Caco-2 (cell line): ENCODE measurements at places on chromosomes 11 and 22. TPM values are rescaled to one million over a fixed set of nuclear protein-coding genes. Genes with fewer than 3 reads are reported as not detected.
A peak's percentile ranks its signal among the peaks of the same experiment; 100 is the strongest.

DNA sequence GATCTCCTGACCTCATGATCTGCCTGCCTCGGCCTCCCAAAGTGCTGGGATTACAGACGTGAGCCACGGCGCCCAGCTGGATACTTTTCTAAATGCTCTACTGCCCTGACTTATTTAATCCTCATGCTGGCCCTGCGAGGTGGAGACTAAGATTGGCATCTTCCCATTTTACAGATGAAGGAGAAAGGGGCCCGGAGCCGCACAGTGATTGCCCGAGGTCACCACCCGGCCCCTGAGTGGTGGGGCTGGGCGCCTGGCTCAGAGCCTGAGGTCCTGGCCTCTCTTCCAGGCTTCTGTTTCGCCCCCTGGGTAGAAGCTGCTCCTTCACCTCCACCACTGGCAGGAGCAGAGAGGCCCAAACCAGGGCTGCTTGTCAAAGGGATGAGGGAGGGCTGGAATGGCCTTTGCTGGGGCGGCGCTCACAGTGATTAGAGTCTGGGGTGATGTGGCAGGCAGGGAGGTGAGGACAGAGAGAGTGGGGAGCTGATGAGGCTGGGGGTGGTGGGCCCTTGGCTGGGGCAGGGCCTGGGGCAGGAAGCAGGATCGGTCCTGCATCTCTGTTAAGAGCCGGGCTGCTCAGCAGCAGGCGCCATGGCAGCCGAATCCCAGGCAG is 15.4 kb upstream of the MPPED1 start:
- DNase-seq: no peak

DNA sequence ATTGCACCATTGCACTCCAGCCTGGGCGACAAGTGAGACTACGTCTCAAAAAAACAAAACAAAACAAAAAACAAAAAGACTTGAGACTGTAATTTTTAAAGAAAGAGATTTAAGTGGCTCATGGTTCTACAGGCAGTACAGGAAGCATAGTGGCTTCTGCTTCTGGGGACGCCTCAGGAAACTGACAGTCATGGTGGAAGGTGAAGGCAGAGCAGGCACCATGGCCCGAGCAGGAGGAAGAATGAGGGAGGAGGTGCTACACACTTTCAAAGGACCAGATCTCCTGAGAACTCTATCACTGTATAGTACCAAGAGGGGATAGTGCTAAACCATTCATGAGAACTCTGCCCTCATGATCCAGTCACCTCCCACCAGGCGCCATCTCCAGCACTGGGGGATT is 52.0 kb downstream of the CBL start:
- no peak for DNase-seq

GRCh38 chr22:50415426-50415825 is 59.4 kb downstream of the SBF1 start:
- DNase-seq: no peak

GRCh38 chr11:44992181-44992582 is 41.5 kb upstream of the TP53I11 start:
- DNase-seq: no peak

GRCh38 chr11:104898685-104899013 is 389 bp upstream of the CASP12 start:
- no peak for DNase-seq

GRCh38 chr11:121113611-121114010 is 12.6 kb downstream of the TECTA start:
- DNase-seq: no peak

- no peak for DNase-seq
These were observed 14.7 kb downstream of the TBC1D10A start for GRCh38 chr22:30312053-30312452.

GRCh38 chr22:21606775-21607174 is 23.0 kb downstream of the YDJC start:
- no peak for DNase-seq

DNA sequence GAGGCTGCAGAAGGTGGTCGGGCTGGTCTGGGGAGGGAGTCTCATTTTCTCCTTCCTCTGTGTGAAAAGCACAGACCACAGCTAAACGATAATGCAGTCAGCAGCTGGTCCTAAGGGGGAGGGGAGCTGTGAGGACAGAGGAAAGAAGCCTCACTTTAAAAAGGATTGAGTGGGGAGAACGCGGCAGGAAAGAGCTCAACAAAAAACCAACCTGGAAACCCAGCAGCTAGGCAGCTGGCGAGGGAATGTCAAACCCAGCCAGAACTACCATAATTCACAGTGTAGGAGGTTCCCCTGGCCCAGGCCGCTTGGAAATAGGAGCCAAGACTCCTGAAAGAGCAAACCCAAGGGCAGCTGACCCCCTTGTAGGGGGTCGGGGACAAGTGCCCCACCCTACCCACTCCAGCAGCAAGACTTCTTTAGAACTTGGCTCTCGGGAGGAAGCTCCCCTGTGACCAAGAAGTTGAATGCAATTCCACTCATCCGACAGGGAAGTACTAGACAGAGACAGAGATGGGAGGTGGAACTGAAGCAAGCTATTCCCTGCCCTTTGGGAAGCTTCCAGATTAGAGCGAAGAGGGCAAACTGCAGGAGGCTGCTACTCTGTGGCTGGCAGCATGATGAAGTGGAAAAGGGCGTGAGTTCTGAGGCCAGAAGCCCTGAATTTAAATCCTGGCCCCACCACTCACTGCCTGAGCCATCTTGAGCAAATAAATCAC is 16.5 kb upstream of the DGKZ start:
- DNase-seq: no peak

GRCh38 chr11:1564535-1565172 is 7.4 kb downstream of the DUSP8 start:
- no peak for DNase-seq

DNA sequence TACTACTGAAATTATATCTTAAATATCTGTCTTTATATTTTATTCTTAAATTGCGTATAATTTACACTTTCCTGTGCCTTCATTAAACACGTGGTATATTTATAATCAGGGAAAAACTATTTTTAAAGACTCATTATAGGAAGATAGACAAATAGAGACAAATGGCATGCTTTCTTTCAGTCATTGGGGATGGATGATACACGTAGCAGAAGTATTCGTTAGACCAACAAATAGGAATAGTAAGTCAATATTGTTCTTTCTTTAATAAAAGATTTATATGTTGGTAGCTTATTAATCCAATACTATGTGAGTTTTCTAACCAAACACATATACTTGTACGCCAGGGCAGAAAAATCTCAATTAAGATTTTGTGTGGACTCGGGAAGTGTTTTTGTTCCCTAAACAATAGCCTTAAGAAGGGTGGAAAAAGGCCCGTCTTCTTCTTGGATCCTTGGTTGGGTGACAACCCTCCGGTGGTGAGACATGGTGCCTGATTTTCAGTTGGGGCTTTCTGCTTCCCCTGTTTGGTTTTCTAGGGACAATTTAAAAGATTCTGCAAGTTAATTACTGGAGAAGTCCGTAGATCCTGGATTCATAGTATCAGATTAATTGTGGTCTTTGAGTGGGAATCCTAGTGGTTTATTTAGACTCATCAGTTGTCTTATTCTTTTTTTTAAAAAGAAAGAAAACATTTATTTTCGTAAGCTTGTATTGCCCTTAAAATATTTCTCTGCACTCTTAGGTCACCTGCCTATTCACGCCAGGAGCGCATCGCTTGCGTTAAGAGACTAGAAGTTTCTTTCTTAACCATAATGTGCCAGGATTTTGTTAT is 83.5 kb upstream of the WNT7B start:
- no peak for DNase-seq

DNA sequence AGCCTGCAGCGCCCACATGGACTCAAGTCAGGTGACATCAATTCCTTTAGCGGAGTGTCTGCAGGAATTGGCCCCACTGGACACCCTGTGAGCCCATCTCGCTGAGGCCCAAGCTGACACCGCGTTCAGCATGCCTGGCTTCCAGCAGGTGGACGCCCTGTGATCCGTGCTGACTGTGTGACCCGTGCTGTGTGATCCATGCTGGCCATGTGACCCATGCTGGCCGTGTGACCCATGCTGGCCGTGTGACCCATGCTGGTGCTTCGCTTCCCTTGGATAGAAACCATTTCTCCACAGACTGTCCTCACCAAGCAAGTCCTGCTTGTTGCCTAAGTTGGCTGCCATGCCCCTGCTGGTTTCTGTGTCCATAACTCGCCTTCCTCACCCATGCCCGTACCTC is 392.1 kb downstream of the BRD1 start:
- DNase-seq: no peak

GRCh38 chr11:15663777-15664218 is 549.1 kb downstream of the INSC start:
- DNase-seq: no peak

DNA sequence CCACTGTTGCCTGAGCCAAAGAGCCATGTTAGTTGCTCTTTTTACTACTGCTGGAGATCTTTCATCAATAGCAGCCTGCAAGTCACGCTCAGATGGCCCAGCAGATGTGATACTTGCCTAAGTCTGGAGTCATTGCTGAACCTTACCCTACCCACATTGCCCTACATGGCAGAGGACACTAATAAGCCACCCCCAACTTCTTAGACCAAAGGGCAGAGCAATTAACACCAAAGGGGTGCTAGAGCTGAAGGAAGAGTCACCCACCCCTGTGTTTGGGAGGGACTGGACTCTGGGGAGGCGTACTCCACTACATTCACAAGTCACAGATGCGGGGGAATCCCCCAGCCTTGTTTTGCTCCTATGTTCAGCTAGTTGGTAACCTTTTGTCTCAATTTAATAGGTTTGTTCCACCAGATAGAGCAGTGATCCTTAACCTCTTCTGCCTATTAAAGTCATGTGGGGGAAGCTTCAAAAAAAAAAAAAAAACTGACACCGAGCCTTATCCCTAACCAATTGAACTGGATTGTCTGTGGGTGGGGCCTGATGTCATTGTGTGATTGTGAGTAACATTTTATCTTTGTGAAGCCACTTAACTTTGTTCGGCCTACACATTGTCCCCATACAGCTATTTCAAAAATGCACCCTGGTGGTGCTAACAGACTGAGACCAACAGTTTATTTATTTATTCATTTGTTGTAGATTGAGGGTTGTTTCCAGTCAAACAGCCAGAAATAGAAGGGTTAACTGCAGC is 13.1 kb downstream of the ADM start:
- no peak for DNase-seq

- DNase-seq: no peak
These were observed 15.9 kb upstream of the GRAMD4 start for GRCh38 chr22:46604306-46604690.

- DNase-seq: no peak
These were observed 39.6 kb downstream of the NEU3 start for GRCh38 chr11:75028321-75028720.

- no peak for DNase-seq
These were observed 549.4 kb upstream of the API5 start for GRCh38 chr11:42762348-42762747.

DNA sequence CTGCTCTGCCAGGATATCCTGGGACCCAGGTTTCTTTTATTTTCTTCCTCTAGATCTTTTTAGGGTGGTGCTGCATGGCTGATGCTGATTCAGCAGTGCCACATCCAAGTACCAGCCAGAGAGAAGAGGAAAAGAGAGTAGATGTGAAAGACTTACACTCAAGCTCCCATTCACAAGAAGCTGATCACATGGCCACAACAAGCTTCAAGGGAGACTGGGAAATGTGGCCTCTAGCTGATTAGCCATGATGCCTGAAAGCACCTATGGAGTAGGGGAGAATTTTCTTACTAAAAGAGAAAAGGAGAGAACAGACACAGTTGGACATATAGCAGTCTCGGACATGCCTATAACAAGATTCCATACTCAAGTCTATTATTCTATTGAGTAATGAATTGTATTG is 34.4 kb upstream of the FJX1 start:
- no peak for DNase-seq

DNA sequence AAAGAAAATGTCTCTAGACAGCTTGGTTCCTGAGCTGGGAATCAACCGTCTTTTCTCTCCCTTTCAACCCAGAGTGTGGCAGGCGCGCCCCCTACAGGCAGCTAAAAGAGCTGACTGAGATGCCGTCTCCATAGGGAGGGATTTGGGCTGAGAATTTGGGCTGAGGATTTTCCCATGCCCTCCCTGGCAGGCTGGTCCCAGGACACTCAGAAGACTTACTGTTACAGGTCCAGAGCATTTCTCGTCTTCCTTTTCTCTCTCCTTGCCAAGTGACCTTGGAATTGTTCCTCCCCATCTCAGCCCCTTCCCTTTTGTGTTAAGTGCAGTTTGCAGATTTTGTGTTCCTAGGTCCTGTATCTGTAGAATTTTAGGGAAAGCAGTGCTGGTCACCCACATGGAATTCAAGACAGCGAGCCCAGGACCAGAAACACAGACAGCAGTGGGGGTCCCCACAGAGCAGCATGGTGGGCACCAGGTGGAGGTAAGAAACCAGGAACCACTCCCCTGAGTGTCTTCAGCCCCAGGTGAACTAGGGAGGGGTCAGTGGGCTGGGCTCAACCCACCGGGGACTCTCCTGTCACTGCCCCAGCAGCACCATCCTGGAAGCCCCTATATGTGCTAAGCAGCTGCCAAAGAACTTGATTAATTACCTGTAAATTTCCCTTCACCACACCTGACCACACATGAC is 9.9 kb upstream of the IGLL5 start:
- peak; percentile 57 for DNase-seq

- no peak for DNase-seq
These were observed 511 bp downstream of the PKDREJ start for GRCh38 chr22:46262449-46263215.

- DNase-seq: no peak
These were observed 66.6 kb downstream of the GALNT18 start for GRCh38 chr11:11555208-11555607.

- DNase-seq: no peak
These were observed at the start of gene LMO2 for GRCh38 chr11:33891714-33892327. TSS of gene LMO2 (minus strand) at chr11:33892076. CDS start at chr11:33869716, 22,360 bp downstream.

GRCh38 chr22:23228503-23228902 is 48.2 kb downstream of the BCR start:
- DNase-seq: no peak

GRCh38 chr22:19105867-19106802 is 16.1 kb downstream of the DGCR2 start:
- no peak for DNase-seq

DNA sequence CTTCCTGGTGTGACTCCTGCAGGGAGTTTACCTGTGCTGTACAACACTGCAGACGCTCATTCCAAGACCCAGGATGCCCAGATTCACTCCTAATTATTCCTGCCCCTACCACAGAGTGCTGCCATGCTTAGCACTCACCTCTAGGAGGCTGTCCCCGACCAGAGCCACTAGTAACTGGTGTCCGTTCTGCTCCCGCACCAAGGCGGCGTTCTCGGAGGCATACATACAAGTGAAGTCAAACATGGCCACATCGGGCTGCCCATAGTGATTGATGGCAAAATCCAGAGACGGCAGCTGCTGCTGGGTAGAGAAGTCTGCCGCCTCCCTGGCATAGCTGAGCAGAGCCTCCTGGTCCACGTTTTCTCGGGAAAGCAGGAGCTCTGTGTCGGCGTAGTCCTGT is 122.3 kb upstream of the BID start:
- DNase-seq: peak; percentile 35

The SCGB1C1 gene
- total RNA-seq: not detected in 2 replicates

The USP2 gene
- 13.9 and 14.4 TPM in 2 replicates for total RNA-seq

The NRXN2 gene
- total RNA-seq: 6.5 and 7.6 TPM in 2 replicates

The CFAP300 gene
- 2.2 and 3.9 TPM in 2 replicates for total RNA-seq

The SAA2 gene
- not detected in 2 replicates for total RNA-seq

The RAB3IL1 gene
- 8.3 and 10.6 TPM in 2 replicates for total RNA-seq

The OR5A1 gene
- not detected in 2 replicates for total RNA-seq

The OR52H1 gene
- total RNA-seq: not detected in 2 replicates

The GVQW3 gene
- 13.0 and 15.8 TPM in 2 replicates for total RNA-seq

The MUC5B gene
- total RNA-seq: not detected in 2 replicates

The MS4A15 gene
- not detected in 2 replicates for total RNA-seq

The OR10A2 gene
- not detected in 2 replicates for total RNA-seq
